CD4-positive, CD25-positive, alpha-beta regulatory T cell (primary cell): ENCODE measurements at places on chromosomes 3 and 15.

GRCh38 chr3:78798266-78798832 lies 969.4 kb downstream of the ROBO1 start:
- DNase-seq, result no peak

- DNase-seq, result no peak
These were observed 161.7 kb downstream of the BBX start for GRCh38 chr3:107684431-107684925.

- DNase-seq, result no peak
These were observed 59.2 kb downstream of the LYZL4 start for GRCh38 chr3:42351207-42351606.

DNA sequence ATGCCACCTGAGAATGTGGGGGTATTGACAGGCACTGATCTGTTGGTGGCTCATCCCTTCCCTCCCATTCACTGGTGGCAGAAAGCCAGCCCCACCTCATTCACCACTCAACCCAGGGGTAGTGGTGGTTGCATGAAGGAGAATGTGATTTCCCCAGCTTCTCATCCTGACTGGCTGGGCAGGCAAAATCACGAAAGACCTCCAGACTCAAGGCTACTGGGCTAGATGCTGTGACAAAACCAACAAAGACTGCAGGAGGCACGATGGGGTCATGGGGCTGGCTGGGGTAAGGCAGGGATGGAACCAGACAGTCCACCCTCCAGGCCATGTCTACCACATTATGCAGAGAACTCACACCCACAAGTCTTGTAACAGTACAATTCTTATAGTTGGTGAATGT lies 33.9 kb downstream of the FSTL1 start:
- DNase-seq, result no peak

DNA sequence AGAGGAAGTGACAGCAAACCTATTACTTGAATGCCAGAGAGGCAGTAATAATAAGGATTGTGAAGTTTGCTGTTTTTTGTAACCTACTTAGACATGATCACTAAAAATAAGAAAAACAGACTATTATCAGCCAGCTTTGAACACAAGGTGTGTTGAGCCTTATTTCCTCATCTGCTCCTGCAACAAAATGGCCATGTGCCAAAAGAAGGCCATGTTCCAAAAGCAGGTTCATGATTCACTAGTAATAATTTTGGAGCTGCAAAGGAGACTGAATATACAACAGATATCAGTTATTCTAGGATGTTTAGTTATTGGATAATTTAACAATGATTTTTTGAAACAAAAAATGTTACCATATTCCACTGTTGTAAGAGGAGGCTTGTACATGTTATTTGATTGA lies 578.7 kb downstream of the SQOR start:
- DNase-seq, result no peak

- DNase-seq, result no peak
These were observed 25.5 kb upstream of the ATP8B4 start for GRCh38 chr15:50144341-50145120.

DNA sequence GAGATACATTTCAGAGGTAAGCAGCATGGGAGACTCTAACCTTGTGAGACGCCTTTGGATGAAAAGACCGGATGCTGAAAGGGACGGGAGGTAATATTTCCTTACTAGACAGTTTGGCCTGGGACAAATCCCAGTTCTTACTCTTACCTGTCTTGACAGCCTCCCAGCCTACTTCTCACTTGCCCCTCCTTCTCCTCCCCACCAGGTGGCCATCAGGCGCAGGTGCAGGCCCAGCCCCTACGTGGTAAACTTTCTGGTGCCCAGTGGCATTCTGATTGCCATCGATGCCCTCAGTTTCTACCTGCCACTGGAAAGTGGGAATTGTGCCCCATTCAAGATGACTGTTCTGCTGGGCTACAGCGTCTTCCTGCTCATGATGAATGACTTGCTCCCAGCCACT lies 6.3 kb downstream of the HTR3D start:
- no peak for DNase-seq

- DNase-seq, result no peak
These were observed 201.1 kb upstream of the CADPS start for GRCh38 chr3:63076357-63076756.

DNA sequence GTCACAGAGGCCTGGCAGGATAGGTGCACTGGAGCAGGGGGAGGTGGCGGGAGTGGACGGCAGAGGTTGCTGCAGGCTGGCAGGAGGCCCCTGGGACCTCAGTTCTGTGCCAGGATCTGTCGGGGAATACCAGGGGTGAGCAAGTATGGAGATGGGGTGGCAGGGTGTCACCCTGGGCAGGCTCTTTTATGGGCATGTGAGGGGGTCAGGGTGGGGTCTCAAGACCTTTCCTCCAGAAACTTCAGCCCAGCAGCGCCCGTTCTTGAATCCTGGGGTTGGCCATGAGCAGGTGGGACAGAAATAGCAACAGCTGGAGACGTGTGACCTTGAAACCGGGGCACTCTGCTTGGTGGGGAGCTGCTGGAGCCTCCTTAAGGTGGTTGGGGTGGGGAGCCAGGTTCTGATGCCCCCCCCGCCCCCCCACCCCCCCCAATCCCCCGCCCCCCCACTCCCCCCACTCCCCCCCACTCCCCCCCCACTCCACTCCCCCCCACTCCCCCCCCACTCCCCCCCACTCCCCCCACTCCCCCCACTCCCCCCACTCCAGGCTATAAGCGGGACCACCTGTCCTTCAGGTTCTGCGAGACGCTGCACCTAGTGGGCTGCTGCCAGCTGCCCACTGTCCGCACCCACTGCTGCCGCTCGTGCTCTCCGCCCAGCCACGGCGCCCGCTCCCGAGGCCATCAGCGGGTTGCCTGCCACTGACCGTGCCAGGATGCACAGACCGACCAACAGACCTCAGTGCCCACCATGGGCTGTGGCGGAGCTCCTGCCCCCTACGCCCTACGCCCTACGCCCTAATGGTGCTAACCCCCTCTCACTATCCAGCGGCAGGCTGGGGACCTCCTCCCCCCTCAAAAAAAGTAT lies 84.9 kb downstream of the TBC1D2B start:
- DNase-seq, result no peak

DNA sequence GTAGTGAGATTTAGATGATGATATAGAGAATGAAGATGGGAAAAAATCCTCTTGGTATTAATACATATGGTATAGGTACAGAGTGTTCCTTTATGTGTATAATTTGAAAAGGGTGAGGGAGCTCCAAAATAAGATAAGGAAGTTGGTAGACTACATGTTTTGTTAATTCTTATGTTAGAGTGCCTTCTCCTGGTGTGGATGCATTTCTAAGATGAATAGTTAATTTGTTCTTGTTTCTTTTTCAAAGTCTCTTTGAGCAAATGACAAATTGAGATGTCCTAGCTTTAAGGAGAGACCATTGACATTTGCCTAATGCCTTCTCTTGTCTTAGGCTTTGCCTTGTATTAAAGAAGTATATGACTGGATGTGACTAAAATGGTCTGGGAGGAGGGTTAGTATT lies 34.1 kb downstream of the AKAP13 start:
- DNase-seq, result peak; percentile 30

DNA sequence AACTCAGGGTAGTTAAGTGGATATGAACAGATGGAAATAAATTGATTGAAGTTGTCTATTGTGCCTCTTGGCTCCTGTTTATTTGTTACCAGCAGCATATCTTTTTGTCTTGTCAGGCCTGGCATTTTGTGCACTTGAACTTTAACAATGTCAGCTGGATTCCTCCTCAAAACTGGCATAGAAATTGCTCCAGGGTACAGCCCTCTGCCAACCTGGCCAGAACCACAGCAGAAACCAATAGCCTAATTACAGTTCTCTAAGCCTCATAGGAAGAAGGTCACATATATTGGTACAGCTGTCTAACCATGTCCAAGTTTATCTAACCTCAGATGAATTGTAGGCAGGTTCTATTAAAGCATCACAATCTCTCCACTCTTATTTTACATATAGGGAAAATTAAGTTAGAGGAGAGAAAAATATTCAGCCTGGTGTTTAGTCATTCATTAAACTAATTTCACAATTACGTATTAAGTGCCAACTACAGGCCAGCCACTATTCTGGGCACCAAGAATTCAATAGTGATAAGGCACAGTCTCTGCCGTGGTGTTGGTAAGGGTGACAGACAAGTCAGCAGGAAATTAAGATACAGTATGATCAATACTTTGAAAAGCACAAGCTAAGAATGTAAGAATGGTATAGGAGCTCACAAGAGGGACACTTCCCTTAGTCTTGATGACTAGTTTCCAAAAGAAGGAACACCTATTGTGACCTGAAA lies 452.9 kb upstream of the NECTIN3 start:
- no peak for DNase-seq

- no peak for DNase-seq
These were observed 75.5 kb downstream of the CCR1 start for GRCh38 chr3:46132565-46132964.

- DNase-seq, result no peak
These were observed 46.7 kb upstream of the CCDC80 start for GRCh38 chr3:112687616-112688015.

- DNase-seq, result no peak
These were observed 309.5 kb upstream of the SLITRK3 start for GRCh38 chr3:165505657-165506056.

DNA sequence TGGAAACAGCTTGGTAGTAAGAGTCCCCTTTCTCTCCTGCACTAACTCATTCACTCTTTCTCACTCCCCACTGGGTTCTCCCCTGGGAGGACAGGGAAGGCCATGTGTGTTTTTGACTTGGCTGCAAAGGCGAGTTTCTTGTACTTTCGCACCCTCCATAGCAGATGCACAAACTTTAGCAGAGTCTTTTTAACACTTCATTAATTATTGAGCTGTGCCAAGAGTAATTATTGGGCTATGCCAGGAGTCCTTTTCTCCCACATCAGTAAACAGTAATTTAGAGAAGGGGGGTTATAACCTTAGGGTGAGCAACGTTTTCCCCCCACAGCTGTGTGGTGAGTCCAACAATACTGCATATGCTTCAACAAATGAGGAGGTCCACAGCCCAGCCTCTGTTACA lies 224.4 kb upstream of the ATP11B start:
- no peak for DNase-seq

DNA sequence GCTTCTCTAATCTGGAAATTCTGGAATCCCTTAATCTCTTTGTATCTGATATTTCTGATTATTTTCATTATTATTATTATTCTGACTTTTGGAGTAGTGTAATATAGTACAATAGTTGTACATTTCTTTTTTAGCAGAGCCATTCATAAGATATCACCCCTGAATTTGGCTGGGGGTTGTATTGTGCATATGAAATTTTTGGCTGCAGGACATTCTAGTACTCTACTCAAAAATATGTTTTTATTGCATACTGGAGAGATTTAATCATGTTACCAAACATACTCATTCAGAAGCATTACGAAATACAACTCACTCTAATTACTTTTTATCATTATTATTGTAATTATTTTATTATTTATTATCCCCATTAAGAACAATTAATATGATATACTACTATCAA lies 589.7 kb upstream of the KCNMB2 start:
- DNase-seq, result no peak

- no peak for DNase-seq
These were observed 22.1 kb downstream of the OSBPL11 start for GRCh38 chr3:125573216-125573615.

DNA sequence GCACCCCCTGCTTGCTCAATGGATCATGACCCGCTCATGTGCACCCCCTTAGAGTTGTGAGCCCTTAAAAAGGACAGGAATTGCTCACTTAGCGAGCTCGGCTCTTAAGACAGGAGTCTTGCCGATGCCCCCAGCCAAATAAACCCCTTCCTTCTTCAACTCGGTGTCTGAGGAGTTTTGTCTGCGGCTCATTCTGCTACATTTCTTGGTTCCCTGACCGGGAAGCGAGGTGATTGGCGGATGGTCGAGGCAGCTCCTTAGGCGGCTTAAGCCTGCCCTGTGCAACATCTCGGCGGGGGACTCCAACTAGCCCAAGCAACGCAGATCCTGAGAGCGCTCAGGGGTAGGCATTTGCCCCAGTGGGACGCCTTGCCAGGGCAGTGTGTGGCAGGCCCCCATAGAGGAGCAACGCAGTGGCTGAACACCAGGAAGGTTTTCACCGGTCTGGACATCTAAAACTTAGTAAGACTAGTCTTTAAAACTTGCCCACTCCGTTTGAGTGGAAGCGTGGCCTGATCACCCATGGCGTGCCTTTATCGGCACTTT lies 9.5 kb downstream of the SLCO2A1 start:
- DNase-seq, result no peak

DNA sequence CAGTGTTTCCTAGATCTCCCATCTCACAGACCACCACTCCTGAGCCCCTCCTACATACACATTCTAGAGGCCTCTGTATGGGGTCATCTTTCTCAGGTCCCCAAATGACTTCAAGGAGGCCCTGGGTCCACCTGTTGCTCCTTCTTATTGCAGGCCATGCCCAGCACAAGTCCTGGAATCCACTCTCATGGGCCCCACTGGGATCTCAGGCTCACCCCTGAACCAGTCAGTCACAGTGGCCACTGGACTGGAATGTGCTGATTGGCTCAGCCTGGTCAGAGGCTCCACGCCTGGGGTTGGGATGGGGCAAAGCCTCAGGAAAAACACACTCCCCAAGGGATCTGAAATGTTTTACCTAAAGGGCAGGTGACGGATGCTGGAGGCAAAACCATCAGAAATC lies 55.7 kb downstream of the SPSB4 start:
- no peak for DNase-seq

GRCh38 chr3:134721214-134721613 lies 70.4 kb upstream of the KY start:
- DNase-seq, result no peak

DNA sequence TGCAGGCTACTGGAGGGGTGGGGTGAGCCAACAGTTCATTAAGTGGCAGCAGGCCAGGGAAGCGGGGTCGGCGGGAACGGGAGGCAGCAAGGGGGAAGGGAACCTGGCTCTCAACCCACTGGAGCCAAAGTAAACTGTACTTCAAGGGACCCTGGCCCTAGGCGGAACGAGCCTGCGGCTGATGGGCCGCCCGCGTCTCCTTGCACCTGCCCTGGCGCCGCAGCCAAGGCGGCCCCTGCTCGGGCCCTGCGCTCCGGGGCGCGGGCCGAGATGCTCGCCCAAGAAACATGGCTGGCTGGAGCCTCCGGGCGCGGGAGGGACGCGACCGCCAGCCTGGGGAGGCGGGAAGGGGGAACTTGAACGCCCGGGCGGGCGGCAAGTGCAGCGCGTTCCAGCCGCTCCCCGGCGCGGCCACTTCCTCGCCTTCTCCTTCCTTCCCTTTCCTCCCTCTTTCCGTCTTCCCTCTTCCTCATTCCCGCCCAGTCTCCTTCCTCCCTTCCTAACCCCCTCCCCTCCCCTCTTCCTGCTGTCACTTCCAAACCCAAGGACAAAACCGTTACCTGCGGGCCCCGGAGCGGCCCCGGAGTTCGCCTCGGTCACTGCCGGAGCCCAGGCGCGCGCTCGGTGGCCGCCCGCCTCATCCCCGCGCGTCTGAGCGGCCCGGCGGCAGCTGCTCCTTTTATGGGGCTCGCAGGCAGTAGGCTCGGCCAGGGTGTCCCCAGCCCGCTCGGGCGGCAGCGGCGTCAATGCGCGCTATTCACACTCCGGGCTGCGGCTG lies 489.7 kb downstream of the MAGI1 start:
- DNase-seq, result no peak

GRCh38 chr3:192057261-192057660 lies 596.3 kb downstream of the PYDC2 start:
- no peak for DNase-seq

GRCh38 chr15:65184305-65184867 lies 756 bp downstream of the CLPX start:
- peak; percentile 56 for DNase-seq
